ENCODE measurements at places on chromosomes 6 and 20. TPM values are rescaled to one million over a fixed set of nuclear protein-coding genes. Genes with fewer than 3 reads are reported as not detected.

- DNase-seq: no peak
Measured at GRCh38 chr20:33009214-33010132, 2.0 kb downstream of the BPIFB2 start.

DNA sequence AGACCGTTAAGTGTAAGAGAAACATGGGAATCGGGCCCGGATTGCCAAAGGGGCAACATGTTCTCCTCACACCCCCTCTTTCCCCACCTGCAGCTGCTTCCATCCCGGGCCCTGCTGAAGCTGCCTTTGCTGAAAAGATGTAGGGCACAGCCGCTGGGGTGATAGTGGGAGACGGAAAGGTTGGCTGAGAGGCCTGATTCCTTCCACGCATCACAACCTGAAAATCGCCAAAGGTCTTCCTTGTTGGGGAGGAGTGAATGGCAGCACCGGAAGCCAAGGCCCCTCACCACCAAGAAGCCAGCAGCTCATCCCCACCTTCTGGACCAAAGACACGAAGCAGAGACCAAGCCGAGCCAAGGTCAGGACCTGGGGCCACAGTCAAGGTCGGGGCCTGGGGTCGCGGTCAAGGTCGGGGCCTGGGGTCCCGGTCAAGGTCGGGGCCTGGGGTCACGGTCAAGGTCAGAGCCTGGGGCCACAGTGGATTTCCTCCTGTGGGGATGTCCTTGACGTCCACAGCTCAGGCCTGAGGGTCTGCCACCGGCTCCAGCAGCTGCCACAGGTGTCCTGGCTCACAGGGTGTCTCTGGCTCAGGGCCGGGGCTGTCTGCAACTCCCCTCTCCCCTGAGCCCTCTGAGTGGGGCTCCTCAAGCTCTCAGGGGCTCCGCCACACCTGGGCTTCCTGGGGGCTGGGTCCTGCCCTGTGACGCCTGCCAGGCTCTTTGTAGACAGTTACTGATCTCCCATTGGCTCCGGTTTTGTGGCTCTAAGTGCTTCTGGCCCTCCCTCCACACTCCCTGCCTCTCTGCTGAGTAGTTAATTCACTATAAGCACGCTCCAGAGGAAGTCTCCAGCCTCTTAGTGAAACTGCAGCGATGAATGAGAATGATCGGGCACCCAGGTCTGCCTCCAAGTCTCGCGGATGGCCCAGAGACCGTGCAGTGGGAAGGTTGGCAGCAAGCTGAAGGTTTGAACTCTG is 5.5 kb upstream of the CHRNA4 start:
- no peak for DNase-seq

DNA sequence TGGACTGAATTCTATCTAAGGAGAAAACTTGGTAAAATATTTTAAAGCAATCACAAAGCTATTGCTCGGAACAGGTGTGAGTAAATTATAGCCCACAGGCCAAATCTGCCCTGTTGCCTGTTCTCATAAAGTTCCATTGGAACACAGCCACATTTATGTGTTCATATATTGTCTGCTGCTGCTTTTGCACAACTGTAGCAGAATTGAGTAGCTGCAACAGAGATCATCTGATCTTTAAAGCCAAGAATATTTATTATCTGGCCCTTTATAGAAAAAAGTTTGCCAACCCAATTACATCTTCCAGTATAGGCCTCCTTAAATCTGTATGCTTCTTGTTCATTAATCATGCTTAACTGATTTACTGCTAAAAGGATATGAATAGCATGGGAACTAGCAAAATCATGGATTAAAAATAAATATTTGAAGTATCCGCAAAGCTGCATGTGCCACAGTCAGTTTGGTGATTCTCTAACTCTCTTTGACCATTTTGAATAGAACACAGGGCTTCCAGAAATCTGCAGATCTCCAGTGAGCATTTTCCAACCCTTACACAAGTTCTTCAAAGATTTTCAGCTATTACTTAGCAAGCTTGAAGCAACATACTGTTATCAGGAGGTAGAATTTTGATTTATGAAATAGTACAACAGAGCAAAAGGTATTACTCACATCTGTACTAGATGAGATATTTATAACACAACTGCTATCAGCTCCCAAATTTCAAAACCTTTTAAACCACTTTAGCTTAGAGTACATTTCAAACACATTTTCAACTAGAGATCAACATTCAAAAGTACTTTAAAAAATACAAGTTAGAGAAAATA is 312.6 kb upstream of the ID4 start:
- no peak for DNase-seq

Gene RBM38
- polyA plus RNA-seq: 18.3 TPM

Gene NHSL1
- polyA plus RNA-seq: 31.3 TPM

Gene SNAP25
- polyA plus RNA-seq: 412 TPM
